ENCODE measurements at places on chromosomes 4 and X.

- no peak for DNase-seq
These were observed 136.0 kb upstream of the NPY2R start for GRCh38 chr4:155072417-155072816.

DNA sequence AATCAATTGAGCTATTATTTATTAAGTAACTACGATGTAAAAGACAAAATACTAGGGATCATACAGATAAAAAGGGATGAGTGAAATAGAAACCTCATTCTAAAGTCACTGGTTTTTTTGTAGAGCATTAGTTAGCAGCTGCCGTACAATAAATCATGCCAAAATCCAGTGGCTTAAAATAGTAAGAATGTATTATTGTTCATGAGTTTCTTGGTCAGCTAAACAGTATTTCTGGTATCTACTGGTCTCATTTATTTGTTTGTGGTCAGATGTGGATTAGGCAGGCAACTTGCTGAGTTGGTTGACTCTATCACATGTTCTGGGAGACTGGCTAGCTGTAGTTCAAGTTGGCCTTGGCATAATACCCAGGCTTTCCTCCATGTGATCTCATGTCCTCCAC lies 667.3 kb downstream of the GALNTL6 start:
- DNase-seq = no peak

DNA sequence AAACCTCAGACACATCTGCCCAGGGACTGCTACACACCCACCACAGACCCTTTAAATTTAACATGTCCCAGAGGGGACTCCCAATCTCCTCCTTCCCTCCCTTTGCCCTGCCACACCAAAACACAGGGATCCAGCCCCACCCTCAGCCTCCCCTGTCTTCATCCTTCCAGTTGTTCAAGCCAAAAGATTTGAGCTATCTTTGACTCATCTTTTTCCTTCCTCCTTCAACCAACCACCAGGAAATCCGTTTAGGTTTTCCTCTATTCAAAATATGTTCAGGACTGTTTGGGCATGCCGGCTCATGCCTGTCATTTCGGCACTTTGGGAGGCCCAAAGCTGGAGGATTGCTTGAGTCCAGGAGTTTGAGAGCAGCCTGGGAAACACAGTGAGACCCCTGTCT lies 6.9 kb upstream of the STK32B start:
- no peak for DNase-seq

DNA sequence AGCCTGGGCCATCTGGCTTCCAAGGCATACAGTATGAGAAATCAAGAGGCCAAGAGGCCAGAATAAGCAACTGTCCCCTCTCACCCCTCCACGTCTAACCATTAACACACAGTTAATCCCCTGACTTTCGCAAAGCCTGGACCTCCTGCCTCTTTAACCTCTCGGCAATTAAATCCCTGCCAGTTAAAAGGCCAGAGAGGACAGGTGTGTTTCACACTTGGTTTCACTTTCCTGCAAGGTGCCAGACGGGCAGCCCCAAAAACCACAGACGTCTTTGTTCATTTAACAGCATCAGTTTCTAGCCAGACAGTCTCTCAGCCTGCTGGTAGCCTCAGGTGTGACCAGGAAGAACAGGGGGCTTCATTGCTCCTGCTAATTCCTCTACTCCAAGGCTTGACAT lies 91.1 kb upstream of the KIT start:
- no peak for DNase-seq

GRCh38 chr4:16384576-16384975 lies 158.3 kb upstream of the TAPT1 start:
- no peak for DNase-seq

GRCh38 chrX:124127496-124127895 lies 166.0 kb downstream of the STAG2 start:
- no peak for DNase-seq

GRCh38 chr4:7733801-7734650 lies 205.6 kb downstream of the AFAP1 start:
- DNase-seq = no peak

DNA sequence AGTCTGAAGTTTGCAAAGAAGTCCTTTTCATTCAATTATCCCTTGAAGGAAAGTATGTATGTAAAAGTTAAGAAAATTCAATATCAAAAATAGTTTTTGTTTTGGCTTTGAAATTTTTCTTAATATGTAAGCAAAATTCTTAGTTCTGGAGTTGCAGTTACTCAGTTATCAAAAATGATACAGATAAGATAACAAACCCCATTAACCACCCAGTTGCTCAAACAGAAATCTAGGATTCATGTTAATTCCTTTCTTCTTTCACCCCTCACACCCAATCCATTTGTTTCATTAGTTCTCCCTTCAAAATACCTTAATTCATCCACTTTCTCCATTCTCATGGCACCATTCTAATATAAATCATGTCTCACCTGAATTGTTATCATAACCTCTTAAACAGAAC lies 40.5 kb upstream of the JADE1 start:
- no peak for DNase-seq

GRCh38 chr4:27148211-27148895 lies 287.7 kb downstream of the STIM2 start:
- DNase-seq = no peak

- DNase-seq = no peak
These were observed 333.9 kb upstream of the FSTL5 start for GRCh38 chr4:162497564-162498167.

- DNase-seq = no peak
These were observed 40.2 kb downstream of the STX18 start for GRCh38 chr4:4501679-4502078.

DNA sequence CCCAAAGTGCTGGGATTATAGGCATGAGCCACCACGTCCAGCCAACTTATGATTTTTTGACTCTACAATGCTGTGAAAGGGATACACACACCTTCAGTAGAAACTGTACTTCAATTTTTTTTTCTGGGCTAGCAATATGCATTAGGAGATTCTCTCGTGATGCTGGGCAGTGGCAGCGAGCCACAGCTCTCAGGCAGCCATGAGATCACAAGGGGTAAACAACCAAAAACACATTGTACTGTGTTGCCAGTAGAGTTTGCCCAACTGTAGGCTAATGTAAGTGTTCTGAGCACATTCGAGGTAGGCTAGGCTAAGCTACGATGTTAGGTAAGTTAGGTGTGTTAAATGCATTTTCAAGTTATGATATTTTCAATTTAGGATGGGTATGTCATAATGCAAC lies 25.7 kb downstream of the RAB33A start:
- DNase-seq = no peak

- no peak for DNase-seq
These were observed 113.3 kb downstream of the LINC00632 start for GRCh38 chrX:140822861-140823260.

DNA sequence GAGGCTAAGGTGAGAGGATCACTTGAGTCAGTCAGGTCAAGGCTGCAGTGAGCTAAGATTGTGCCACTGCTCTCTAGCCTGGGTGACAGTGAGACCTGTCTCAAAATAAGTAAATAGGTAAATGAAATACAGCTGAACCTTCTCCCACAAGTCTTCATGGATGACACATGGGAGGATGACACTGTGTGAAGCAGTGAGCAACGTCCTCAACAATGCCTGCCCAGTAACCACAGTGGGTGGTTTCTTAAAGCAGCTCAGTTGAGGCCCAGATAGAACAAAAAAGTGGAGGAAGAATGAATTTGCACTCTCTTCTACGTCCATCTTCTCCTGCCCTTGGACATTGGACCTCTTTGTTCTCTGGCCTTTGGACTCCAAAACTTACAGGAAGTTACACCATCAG lies 52.7 kb downstream of the MSX1 start:
- no peak for DNase-seq

GRCh38 chrX:105488716-105489115 lies 268.2 kb upstream of the TEX13A start:
- no peak for DNase-seq

- no peak for DNase-seq
These were observed 24.0 kb downstream of the INTS6L start for GRCh38 chrX:135544338-135544948.

- no peak for DNase-seq
These were observed 22.7 kb downstream of the FABP2 start for GRCh38 chr4:119299260-119299671.

DNA sequence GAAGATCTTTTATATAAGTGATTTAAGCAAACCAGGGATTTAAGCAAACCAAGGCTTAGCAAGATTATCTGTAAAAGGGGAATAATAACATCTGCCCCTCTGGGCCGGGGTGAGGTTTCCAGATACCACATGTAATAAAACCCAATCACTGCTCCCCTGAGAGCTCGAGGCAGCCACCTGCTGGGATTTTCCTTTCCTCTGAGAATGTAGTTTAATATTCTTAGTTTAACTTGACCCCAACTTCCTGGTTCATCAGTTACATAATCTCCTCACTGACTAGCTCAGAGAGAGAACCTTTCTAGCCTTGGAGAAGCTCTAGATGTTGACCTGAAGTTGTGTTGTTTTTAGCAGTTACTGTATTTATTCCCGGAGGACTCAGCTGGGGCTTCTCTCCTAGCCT lies 322.4 kb downstream of the ARHGAP10 start:
- no peak for DNase-seq

GRCh38 chrX:9379697-9380551 lies 84.9 kb upstream of the TBL1X start:
- no peak for DNase-seq

DNA sequence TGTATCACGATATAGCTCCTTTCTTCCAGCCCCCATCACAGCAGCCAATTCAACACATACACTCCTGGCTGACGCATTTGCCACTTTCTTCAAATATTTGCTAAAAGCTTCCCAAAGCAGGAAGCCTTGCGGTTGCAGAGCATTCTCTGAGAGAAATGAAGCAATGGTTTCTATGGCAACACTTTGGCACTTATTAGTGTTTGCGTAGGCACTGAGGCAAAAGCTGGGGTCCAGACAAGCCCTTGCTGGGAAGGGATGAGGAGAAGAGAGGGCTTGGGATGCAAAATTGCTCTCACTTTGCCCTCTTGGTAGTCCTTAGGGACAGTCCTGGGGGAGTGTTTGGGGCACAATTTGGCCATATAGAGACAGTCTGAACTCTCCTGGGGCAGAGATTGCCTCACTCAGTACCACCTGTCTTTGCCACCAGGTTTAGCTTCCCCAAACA lies 55.0 kb upstream of the PAK3 start:
- DNase-seq = no peak

- no peak for DNase-seq
These were observed 166.1 kb upstream of the NUDT6 start for GRCh38 chr4:123088501-123088900.

- DNase-seq = no peak
These were observed 100.5 kb downstream of the NFKB1 start for GRCh38 chr4:102601586-102602227.

DNA sequence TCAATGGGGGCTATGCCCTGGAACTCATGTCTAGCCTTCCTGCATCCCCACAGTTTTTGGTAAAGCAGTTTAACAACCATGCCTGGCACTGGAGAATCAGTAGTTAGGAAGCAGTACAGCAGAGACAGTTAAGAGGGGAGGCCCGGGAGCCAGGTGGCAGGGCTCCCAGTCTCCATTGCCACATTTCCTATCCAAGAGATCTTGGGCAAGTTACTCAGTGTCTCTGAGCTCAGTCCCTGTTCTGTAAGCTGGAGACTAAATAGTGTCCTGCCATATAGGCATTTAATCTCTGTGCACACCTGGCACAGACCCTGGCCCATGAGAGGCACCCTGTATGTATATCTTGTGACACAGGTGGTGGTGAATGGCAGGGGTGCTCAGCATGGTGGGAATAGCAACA lies 156.1 kb upstream of the EOLA2 start:
- no peak for DNase-seq

DNA sequence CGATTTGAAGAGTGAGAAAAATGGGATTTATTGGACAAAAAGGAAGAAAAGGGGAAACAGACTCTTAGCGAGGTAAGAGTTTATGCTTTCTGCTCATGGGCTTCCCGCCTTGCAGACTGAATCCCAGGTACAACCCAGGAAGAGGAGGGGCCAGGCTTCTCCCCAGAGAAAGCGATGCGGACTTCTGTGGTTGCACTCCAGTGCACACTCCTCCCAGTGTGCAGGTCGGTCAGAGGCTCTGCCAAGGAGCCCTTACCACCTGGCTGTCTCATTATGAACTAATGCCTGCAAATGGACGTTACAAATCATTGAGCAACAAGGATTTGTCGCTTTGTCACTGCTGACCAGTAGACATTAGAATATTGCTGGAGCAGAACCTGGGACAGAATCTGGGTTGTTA lies 39.9 kb upstream of the GLRA2 start:
- no peak for DNase-seq

DNA sequence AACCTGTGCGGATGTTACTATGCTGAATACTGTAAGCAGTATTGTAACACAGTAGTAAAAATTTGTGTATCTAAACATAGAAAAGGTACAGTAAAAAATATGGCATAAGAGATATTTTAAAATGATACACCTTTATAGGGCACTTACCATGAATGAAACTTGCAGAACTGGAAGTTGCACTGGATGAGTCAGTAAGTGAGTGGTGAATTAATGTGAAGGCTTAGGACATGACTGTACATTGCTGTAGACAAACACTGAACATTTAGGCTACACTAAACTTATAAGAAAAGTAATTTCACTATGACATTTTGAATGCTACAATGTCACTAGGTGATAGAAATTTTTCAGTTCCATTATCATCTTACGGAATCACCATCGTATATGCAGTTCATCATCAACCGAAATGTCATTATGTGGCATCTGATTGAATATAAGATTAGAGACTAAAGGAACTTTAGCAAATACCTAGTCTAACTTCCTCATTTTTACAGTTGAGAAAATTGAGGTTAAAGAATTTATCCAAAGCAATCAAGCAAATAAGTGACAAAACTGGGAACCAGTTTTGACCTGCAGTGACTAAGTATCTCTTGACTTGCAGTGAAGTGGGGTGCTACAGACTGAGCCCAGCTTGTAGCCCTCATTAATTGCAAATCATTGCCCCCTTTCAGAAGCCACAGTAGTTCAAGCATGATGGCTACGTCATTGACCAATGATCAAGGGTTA lies 55.3 kb downstream of the EGF start:
- DNase-seq = no peak

DNA sequence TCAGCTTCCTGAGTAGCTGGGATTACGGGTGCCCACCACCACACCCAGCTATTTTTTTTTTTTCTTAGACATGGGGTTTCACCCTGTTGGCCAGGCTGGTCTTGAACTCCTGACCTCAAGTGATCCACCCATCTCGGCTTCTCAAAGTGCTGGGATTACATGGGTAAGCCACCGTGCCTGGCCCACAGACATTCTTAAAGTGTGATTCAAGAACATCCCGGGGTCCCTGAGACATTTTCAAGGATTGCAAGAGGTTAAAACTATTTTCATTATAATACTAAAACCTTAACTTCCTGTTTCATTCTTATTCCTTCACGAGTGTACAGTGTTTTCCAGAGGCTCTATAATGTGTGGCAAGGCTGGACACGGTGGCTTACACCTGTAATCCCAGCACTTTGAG lies 318.7 kb downstream of the CAMK2D start:
- no peak for DNase-seq

DNA sequence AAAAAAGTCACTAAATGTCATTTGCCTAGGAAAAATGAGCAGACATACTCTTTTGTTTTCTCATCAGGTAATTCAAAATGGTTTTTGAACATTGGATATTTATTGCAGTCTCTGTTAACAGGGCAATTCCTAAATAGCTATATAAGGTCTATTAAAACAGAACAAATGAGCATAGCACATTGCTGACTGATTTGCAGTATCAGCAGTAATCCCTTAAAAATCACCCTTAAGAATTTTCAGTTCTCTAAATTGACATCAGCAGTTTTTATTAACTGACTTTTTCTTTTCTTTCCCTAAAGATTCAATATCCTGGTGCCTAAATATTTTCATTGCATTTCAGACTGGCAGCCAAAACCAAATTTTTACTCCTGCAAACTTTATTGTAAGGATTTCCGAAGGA lies 270.2 kb downstream of the FSTL5 start:
- DNase-seq = no peak

GRCh38 chr4:1080961-1081688 lies 32.2 kb downstream of the RNF212 start:
- no peak for DNase-seq

GRCh38 chrX:78378476-78379115 lies 51.2 kb upstream of the CYSLTR1 start:
- no peak for DNase-seq

All from activated CD8-positive, alpha-beta memory T cell treated with anti-CD3 and anti-CD28 coated beads for 1 hour (primary cell).